Smooth muscle cell of the umbilical artery (primary cell): ENCODE measurements at places on chromosomes 2 and 18. TPM values are rescaled to one million over a fixed set of nuclear protein-coding genes. Genes with fewer than 3 reads are reported as not detected.

The GPR55 gene
- total RNA-seq, result not detected in 2 replicates

The CHAC2 gene
- total RNA-seq, result 2.1 and 5.0 TPM in 2 replicates

The COA5 gene
- total RNA-seq, result 19.7 and 28.8 TPM in 2 replicates

The GKN2 gene
- not detected in 2 replicates for total RNA-seq

The HSBP1L1 gene
- total RNA-seq, result 1.5 and 5.0 TPM in 2 replicates

The PAX3 gene
- not detected in 2 replicates for total RNA-seq

The KIAA2012 gene
- under 0.01 and 0.09 TPM in 2 replicates for total RNA-seq

The FBXO11 gene
- 42.2 and 67.5 TPM in 2 replicates for total RNA-seq

The CHRNG gene
- total RNA-seq, result not detected in 2 replicates

The POTEJ gene
- not detected in 2 replicates for total RNA-seq

The CCBE1 gene
- 0.59 and 19.1 TPM in 2 replicates for total RNA-seq

The GFPT1 gene
- total RNA-seq, result 93.2 and 95.9 TPM in 2 replicates

The ACSL3 gene
- 134 and 172 TPM in 2 replicates for total RNA-seq

The LIMS4 gene
- total RNA-seq, result 11.9 and 18.4 TPM in 2 replicates

The ARHGAP15 gene
- not detected in 2 replicates for total RNA-seq

The GREB1L gene
- total RNA-seq, result 0.18 and 0.30 TPM in 2 replicates

The VWC2L gene
- not detected in 2 replicates for total RNA-seq

The IL36RN gene
- total RNA-seq, result not detected in 2 replicates

The FBXO15 gene
- total RNA-seq, result 0.37 and 0.59 TPM in 2 replicates

The PRKCE gene
- 15.7 and 20.4 TPM in 2 replicates for total RNA-seq

The CBLN2 gene
- not detected in 2 replicates for total RNA-seq

The IWS1 gene
- total RNA-seq, result 35.6 and 53.1 TPM in 2 replicates

The PRKAG3 gene
- not detected in 2 replicates for total RNA-seq

The MROH2A gene
- total RNA-seq, result not detected in 2 replicates

The KIDINS220 gene
- total RNA-seq, result 76.0 and 83.7 TPM in 2 replicates

The GPR75 gene
- total RNA-seq, result 0.89 and 2.7 TPM in 2 replicates

The TXNDC2 gene
- total RNA-seq, result 0.05 TPM in 1 of 2 replicates, not detected in the other

The POTEI gene
- total RNA-seq, result not detected in 2 replicates

The MSH2 gene
- 20.2 and 27.8 TPM in 2 replicates for total RNA-seq

The CPO gene
- total RNA-seq, result 0.30 TPM in 1 of 2 replicates, not detected in the other

The ANKRD30BL gene
- not detected in 2 replicates for total RNA-seq

The STEAP3 gene
- 6.8 and 30.7 TPM in 2 replicates for total RNA-seq

The GBX2 gene
- total RNA-seq, result not detected in 2 replicates
